ENCODE measurements at places on chromosomes 13 and 19.

GRCh38 chr13:47801555-47801954, 199.5 kb downstream of the SUCLA2 start:
- no peak for DNase-seq

DNA sequence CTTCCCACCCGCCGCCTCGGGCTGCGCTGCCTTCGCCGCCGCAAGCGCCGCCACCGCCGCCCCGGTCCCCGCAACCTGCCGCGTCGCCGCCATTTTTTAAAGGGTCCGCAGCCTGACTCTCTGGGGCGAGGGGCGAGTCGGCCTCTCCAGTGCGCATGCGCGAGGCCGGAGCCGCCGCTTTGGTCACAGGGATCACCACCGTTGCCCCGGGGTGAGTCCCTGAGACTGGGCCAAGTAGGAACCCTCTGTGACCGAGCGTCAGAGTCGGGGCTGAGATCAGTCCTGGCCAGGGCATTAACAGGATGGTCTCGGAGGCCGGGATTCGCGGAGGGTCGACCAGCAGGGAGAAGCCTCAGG, 42.6 kb downstream of the ZNF146 start:
- no peak for DNase-seq

DNA sequence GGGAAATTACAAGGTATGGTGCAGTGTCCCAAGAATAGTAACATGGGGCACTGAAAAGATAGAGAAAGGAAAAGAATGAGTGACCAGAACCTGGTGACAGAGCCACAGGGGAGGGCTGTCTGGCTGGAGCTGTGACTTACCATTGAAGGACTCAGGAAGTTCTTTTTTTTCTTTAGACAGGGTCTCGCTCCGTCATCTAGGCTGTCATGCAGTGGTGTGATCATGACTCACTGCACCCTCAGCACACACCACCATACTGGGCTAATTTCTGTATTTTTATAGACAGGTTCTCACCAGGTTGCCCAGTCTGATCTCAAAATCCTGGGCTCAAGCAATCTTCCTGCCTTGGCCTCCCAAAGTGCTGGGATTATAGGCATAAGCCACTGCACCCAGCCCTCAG, 8.8 kb upstream of the CPB2 start:
- DNase-seq, result no peak

DNA sequence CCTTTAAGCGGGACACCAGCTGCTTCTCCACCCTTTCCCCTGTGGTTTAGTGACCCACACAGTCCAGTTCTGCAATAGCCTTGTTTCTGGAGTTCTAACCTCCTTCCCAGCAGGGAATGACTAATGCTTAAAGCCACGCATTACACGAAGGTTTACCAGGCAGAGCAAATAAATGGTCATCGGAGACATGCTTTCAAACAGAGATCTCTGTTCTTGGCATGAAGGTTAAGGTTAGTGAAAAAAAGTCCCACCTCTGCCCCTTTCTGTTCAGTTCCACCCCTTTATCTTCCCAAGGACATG, 25.3 kb upstream of the MEDAG start:
- no peak for DNase-seq

DNA sequence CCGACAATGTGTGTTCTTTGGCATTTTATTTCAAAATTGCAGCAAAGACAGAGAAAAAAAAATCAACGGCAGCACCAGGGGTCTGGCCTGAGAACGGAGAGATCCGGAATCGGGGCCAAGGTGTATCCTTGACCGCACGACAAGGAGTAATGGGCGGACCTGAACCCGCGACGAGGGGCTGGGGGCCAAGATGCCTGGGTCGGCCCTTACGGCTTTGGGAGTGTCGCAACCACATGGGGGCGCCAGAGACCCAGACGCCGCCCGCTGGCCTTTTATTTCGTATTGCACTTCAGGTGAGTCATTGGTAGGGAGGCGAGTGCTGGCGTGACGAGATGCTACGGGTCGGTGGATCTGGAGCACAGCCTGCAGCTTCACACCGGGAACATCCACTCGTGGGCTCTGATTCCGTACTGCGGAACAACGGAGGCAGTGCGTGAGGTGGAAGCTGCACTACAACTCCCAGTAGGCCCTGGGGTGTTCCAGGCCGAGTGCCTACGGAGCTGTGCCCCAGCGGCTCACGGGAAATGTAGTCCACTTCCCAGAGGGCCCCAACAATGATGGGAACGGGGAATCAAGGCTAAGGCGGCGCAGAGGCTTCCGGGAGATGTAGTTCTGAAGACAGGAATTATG, 15.7 kb downstream of the BCAT2 start:
- DNase-seq, result peak; percentile 86

DNA sequence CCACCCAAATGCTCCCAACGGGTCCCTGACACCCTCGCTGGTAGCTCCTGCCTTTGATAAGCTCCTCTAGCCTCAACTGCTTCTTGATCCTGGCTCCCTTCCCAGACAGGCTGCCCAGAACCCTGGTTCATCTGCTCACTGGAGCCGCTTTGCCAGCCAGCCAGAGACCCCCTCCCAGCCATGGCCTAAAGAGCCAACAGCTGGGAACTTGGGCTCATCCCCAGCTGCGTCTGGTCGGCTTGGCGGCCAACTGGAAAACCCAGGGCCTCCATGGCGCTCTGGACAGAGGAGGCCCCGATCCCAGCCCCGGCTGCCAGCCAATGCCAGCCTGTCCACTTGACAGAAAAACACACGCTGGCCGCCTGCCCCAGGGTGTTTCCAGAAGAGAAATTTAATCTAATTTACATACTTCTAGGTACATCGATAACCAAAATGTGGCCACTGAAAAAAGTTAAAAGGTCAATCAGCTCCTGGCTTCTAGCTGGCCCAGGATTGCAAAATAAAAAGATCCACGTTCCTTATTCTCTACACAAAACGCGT, 3.0 kb upstream of the AKAP8L start:
- DNase-seq, result no peak

DNA sequence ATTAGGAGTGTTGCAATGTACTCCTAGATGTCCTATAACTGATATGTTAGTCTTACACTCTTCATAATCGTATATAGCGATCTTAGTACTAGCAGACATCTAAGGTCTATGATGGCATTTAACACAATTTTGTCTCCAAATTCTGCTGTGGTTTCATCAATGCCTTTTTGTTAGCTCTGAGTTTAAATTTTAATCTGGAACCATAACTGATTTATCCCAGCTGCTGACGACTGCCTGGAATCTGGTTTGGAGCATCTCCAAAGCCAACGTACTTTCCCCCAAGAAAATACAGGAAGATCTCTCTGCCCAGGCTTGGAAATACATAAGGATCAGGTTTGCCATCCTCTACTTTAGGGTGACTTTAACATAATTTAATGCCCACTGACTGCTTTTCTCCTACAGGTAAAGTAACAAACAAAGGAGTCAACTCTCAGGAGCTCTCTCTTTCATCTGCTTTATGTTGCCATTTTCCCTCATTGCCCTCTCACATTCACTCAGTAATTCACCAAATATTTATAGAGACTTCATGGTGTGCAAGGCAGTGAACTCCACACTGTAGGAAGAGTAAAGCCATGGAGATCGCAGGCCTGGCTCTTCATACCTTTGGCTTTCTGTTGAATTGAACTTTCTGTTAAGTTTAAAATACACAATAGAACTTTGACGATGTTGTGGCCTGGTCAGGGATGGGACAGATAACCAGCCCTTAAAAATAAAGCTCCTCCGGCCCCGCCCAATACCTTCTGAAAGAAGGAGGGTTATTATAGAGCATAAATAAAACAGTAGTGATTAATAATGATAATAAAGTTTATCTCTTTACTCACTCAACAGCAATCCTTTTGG, 23.3 kb upstream of the SPART start:
- no peak for DNase-seq

Measured in activated T-cell treated with anti-CD3 and anti-CD28 coated beads, Interleukin-2, amount 50 U/mL, for 72 hours (primary cell).